ENCODE measurements at places on chromosomes 3 and 15. TPM values are rescaled to one million over a fixed set of nuclear protein-coding genes. Genes with fewer than 3 reads are reported as not detected.

DNA sequence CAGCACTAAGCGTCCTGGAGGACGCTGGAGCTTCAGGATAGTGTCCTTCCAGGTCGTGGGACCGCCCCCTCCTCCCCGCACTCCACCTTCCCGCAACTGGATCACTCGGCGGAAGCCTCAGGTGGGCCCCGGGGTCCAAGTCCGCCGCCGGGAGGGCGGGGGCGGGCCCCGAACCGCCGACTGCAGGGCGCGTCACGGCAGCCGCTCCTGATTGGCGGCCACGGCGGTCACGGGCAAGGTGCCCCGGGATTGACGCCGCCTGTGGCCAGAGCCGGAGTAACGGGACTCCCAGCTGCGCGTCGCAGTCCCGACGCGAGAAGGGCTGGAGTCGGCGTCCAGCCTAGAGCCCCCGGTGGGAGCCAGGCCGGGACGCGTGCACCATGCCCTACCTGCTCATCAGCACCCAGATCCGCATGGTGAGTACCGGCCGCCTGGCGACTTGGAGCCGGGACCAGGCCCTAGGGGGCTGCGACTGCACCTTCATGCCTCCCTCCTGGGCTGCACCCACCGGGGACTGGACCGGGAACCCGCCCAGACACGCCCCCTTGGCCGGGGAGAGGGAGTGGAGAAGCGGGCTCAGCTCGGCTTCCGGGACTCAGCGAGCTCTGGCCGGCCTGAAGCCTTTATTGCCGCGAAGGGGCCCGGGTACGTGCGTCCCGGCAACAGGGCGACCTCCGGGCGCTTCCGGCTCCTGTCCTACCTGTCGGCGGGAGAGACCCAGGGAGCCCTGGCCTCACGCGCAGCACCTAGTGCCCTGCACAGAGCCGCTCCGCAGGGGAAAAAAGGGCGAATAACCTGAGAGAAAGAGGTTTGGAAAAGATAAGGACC, at the start of gene GCHFR:
TSS of gene GCHFR (plus strand) at position 268 of the 828 bp plus-strand sequence. CDS start at position 381, 113 bp downstream.
- DNase-seq, result peak; percentile 70

ST3GAL6 gene
- total RNA-seq, result 2.7 TPM

DNA sequence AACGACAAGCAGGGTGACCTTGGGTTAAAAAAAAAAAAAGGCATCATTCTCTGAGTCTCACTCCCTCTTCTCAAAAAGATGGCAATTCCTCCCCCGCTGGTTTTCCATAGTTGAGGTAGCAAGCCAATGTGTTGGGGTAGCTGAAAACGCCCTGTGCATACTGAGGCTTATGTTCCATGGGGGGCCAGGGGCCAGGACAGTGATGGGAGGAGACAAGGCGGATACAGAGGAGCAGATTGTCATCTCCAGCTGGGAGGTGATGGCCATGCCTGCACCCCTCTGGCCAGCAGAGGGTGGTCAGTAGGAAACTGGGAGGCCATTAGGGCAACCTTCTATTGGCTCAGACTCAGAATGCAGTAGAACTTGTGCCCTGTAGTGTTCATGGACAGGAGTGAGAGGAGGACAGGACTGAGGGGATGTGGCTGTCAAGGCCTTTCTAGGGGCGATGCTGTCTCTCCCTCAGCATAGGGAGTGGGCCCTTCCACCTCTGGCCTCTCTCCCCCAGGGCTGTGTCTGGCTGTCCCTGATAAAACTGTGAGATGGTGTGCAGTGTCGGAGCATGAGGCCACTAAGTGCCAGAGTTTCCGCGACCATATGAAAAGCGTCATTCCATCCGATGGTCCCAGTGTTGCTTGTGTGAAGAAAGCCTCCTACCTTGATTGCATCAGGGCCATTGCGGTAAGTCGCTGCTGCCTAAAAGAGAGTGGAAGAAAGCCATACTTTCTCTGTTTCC, 1.9 kb downstream of the TF start:
- no peak for DNase-seq

TUSC7 gene
- not detected for total RNA-seq

DNA sequence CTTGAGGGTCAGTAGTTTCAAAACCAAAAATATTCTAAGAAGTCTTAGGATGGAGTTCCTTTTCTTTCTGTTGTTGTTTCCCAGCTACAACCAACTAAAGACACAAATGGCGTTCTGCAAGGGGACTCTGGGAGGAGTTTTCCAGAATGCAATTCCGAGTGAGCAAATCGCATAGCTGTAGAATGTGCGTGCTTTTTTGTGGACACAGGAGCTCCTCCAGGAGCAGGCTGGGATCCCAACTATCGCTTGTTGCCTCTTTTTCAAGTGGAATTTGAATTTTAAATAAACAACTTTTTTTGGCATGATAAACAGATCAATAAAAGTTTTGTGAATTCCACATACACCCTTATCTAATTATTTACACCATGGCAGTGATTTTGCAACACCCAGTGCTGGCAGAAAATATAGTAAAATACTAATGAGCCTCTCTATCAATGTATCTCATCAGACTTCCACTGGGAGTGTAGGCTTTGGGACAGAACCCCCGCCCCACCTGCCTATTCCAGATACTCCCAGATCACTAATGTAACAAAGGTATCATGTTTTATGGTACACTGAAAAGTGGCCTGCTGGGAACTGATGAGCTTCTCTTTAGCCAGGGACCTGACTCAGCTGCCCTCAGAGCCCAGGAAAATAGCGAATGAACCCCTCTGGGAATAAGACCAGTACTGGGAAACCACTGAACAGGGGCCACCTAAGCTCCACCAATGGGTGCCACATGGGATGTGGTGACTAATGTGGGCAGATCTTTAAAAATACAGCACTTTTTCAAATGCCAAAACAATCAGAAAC, 66.4 kb downstream of the LMCD1 start:
- DNase-seq, result no peak

DNA sequence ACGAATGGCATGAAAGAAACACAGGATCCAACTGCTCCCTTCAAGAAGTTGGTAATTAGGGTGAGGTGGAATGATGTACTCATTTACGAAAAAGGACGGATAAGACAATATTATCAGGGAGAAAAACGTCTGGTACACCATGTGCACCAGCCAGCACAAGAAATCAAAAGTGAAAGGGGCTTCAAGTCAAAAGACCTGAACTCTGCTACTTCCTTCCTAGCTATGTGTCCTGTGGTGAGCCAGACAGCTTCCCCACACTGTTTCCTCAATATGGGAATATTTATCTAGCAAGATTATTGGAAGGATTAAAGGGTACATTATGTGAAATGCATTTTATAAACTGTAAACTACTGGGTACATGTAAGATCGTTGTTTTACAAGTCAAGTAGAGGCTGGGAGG, 33.9 kb downstream of the RAB27A start:
- DNase-seq, result no peak

GRCh38 chr3:127691489-127691888, 18.7 kb downstream of the ABTB1 start:
- no peak for DNase-seq

CPOX gene
- 20.5 TPM for total RNA-seq

GRCh38 chr15:57704441-57704840, 2.1 kb upstream of the POLR2M start:
- no peak for DNase-seq

DNA sequence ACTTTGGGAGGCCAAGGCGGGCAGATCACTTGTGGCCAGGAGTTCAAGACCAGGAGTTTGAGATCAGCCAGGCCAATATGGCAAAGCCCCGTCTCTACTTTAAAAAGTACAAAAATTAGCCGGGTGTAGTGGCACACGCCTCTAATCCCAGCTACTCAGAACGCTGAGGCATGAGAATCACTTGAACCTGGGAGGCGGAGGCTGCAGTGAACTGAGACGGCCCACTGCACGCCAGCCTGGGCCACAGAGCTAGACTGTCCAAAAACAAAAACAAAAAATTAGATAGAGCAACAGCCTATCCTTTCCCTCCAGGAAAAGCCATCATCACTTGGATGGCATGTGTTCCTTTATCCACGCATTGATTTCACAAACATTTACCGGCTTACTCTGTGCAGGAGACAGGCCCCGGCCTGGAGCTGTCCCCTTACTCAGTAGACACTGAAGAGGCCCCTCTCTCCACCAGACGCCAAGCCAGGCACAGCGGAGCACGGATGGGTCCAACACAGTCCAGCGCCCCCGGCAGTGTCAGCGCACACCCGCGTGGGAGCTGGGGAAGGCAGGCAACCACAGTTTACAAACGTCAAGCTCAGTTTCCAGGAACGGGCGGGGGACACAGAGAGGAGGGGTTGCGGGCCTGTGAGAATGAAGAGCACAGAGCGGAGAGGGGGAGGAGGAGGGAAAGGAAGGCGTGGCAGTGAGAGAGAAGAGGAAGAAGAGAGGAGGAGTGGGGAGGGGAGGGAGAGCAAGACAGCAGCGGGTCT, 3.1 kb downstream of the GP5 start:
- peak; percentile 26 for DNase-seq

DNA sequence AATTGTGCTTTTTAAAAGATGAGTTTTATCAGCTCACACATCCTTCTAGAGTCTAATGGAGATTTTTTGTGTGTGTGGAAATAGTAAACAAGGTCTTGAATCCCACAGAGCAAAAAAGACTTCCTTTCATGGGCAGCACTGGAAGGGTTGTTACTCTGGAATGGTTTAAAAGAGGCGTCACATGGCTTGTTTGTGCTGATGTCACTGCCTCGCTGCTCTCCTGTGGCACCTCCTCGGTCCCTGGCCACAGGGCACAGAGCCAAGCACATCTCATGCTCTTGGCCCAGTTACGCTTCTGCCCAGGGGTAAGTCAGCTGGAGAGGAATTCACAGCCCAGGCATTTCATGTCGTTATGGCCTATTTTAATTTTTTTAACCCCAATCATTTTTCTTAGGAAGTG, 53.2 kb downstream of the PGPEP1L start:
- DNase-seq, result peak; percentile 19

GRCh38 chr15:24878153-24878552, 76.6 kb upstream of the SNRPN start:
- DNase-seq, result peak; percentile 1

- DNase-seq, result peak; percentile 39
These were observed 309.2 kb downstream of the NSUN3 start for GRCh38 chr3:94372026-94372425.

LYZL4 gene
- total RNA-seq, result not detected

DNA sequence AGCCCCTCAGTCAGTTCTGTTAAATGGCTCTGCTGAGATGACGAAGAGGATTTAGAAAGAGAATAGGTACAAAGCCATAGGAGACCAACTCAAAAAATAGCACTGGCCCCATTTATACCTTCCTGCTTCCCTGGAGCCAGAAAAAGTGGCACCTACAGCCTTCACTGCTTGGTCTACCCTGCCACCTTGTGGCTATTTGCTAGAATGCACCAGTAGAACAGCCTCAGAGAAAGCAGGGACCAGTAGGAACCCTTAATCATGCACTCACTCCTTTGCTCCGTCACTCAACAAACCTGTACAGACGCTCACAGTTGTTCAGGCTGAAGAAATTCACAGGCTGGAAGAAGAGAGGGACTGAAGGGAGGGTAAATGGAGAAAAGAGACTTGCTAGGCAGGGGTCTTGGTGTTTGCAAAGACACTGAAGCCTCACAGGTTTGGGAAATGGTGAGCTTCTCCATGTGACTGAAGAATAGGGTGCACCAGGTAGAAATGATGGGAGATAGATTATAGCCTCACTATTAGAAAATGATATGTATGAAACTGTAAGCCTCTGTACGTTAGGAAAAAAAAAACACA, 12.1 kb upstream of the RTP2 start:
- peak; percentile 66 for DNase-seq

- no peak for DNase-seq
These were observed 100.8 kb downstream of the TMEM266 start for GRCh38 chr15:76160426-76161152.

DNA sequence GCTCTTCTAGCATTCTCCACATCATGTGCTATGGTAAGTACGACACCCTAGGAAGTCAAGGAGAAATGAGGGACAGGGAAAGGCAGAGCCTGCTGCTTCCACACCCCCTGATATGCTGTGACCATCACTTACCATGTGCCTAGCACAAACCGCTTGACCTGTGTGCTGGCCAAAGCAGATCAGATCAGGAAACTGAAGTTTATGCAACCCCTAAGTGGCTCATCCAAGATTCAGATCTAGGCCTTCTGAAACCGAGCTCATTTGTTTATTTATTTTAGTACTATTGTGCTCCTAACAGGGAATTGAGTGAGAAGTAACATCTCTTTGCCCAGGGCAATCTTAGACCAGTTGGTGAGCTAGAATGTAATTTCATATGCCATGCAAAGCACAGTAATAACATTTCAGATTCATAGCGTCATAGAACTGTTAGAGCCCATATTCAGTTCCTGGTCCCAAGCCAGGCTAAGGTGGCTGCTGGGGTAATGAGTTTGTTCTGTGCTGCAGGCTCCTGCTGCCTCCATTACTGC, at the start of gene RTP2:
TSS of gene RTP2 (minus strand) at position 51 of the 527 bp plus-strand sequence. CDS start 429 bp downstream, outside the sequence.
- no peak for DNase-seq

TEX264 gene
- 80.0 TPM for total RNA-seq

GRCh38 chr3:122755491-122755890, 38.1 kb downstream of the HSPBAP1 start:
- DNase-seq, result no peak

DNA sequence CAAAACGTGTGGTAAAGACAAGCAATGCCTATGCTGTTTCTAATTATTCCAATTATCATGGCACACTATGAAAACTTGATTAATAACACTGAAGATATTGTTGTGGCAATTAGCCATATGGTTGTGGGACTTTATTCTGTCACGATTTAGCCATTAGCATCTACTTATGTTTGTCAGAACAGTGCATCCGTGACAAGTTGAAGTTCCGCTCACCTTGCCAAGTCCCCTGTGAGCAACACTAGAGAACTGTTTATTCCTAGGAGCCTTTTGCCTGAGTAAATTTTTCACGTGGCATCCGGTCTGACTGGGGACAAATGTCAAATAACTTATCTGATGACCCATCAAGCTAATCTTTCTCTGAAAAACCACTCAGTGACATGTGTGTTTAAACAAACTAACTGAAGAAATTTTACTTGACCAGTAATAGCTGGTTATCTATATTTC, 403.3 kb downstream of the TBC1D5 start:
- DNase-seq, result no peak

PRTG gene
- 0.27 TPM for total RNA-seq

EPHB1 gene
- under 0.01 TPM for total RNA-seq

DNA sequence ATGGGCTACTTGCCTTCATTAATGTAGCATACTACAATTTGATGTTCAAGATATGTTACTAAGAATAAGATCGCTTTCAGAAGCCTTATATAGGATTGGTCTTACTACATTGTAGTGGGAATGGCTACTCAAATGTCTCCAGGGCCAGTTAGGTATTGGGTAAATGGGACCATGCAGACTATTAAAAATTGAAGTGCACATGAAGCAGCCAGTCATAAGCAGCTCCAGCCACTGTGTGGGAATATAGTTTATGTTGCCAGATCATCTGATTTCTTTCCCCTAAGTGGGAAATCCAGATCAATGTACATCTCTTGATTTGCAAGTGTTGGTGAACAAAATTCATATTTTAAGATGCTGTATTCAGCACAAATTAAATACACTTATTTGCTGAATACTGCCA, 5.1 kb downstream of the CTNNB1 start:
- no peak for DNase-seq
